ENCODE measurements at places on chromosomes 4 and X.

DNA sequence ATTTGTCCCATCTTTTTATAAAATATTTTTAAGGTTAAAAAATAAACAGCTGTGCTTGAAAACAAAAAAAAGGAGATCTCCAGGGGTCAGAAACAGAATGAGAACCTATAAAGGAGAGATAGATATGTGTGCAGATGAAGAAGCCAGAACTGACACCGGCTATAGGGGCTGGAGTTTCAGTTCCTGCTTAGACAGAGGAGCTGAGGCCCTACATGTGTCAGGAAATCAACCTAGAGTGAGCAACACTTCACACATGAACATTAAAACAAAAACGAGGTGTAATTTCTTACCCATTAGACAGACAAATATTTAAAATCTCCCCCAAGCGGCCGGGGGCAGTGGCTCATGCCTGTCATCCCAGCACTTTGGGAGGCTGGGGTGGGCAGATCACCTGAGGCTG, 17.8 kb upstream of the HUWE1 start:
- DNase-seq: no peak

- DNase-seq: peak; percentile 7
These were observed 140.6 kb downstream of the GPM6A start for GRCh38 chr4:175671491-175671934.

- peak; percentile 30 for DNase-seq
These were observed 2.2 kb downstream of the PLXNB3 start for GRCh38 chrX:153766098-153766817.

- no peak for DNase-seq
These were observed 43.6 kb upstream of the ENPP6 start for GRCh38 chr4:184261246-184261645.

- DNase-seq: no peak
These were observed 17.9 kb downstream of the BCLAF3 start for GRCh38 chrX:19972984-19973383.

DNA sequence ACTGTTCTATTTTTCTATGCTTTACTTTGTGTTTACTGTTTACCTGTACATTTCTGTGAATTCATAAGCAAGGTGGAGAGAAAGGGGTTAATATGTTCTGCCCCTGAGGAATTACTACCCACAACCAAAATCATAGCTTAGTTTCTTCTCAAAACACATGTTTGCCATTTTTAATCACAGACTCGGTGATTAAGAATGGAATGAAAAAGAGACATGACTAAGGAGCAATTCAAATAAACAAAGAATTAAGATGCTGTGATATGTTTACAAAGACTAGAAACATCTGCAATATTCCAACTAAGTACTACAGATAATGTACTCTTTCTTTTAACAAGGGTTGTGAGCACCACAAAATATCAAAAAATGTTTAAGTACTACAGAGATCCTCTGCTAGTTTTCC, 11.7 kb upstream of the FAT4 start:
- no peak for DNase-seq

DNA sequence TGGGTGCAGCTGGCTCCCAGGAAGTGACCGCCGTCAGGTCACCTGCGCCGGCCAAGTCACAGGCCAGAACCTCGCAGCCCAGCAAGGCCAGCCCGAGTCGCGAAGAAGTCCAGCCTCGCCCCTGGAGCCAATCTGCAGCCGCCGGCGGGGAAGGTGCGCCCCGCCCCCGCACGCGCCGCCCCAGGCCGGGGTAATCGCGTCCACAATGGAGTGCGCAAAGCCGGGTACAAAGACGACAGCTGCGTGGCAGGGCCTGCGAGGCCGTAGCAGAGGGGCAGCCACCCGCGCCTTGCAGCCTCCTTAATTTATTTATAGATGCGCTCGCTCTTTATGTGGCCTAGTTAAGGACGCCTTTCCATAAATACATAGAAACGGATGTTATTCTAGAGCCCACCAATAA, 139.4 kb upstream of the CPEB2 start:
- no peak for DNase-seq

DNA sequence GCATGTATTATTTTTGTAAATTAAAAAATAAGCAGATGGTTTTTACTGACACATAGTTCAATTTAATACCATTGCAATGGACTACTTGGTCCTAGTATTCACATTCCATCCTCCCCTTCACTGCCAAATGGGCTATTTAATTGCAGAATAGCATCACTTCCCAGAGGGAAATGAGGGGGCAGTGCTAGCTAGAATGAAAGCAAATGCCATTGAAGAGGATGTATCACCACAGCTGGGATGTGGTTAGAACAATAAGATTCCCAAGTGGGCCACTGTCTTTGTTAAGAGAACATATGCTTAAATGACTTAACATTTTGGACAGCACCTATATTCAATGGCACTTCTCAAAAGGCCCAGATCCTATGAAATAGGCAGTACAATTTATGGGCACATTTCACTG, 224.7 kb downstream of the RBMX2 start:
- DNase-seq: no peak

DNA sequence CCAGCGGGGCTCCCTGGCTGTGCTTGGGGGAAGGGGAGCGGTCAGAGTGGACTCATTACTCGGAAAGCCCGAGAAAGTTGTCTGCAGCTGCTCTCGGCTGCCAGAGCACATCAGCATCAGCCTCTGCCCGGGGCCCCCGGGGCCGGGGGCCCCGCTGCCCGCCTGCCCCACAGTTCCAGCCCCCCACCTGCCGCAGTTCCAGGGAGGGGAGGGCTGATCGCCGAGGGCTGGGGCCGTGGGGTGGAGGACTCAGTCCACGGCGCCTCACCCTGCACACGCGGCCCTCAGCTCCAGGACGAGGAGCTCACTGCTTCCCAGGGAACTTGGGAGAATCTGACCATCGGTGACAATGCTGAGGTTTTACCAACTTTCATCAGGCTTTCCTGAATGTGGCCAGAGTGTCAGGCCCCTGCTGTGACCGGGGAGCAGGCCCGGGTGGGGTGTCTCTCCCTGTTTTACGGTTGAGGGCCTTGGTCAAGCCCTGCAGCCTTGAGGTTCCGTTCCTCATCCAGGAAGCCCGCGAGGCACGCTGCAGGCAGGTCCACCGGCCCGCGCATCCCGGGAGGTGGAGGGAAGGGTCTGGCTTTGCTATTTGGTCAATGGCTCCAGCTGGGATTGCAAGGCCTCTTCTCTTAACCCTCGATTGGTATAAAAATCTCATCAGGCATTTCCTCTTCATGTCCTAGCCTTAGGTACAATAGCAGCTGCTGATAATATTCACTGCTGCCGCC, 57.2 kb downstream of the CPZ start:
- no peak for DNase-seq

DNA sequence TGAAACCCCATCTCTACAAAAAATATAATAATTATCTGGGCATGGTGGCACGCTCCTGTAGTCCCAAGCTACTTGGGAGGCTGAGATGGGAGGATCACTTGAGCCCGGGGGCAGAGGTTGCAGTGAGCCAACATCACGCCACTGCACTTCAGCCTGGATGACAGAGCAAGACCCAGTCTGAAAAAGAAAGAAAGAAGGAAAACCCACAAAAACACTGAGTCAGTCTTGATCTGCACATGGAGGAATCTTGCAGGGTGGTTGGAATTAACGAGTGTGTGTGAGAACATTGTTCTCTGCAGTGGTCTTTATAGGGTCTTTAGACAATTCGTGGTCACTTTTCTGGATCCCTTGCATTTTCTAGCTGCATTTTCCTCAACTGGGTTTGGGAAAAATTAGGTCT, 23.2 kb downstream of the ADD1 start:
- no peak for DNase-seq

DNA sequence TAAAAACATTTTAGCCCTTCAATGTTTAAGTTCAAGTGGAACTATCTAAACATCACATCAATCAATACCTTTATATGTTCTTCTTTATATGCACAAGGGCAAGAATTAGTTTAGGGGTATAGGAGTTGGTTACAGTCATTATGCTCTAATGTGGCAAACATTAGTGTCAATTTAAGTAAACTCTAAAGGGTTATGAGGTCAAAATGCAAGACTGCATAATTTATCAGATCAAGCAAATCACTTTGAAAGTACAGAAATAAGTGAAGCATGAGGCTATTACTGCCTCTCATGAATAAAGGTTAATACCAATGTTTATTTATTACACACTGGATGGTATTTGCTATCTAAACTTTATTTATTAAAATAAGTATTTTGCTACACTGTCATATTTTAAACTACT, 59.7 kb downstream of the MAB21L2 start:
- no peak for DNase-seq

- no peak for DNase-seq
These were observed 42.9 kb upstream of the TMPRSS11B start for GRCh38 chr4:68288393-68288740.

DNA sequence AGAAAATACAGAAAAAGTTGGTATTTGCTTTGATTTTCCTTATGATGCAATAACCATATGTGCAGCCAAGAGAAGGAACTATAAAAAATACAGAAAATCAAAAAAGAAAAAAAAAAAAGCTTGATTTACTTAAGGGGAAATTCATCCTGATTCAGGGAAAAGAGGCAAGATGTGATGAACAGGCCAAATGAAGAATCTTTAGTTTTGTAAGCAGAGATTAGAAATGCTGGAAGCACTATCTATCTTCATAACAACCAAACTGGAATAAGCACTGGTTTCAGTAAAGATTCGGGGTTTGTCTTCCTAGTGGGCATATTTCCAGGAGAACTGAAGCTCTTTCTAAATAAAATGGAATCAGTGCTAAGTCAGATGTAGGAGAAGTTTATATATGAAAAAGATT, 82.9 kb upstream of the KCNIP4 start:
- no peak for DNase-seq

DNA sequence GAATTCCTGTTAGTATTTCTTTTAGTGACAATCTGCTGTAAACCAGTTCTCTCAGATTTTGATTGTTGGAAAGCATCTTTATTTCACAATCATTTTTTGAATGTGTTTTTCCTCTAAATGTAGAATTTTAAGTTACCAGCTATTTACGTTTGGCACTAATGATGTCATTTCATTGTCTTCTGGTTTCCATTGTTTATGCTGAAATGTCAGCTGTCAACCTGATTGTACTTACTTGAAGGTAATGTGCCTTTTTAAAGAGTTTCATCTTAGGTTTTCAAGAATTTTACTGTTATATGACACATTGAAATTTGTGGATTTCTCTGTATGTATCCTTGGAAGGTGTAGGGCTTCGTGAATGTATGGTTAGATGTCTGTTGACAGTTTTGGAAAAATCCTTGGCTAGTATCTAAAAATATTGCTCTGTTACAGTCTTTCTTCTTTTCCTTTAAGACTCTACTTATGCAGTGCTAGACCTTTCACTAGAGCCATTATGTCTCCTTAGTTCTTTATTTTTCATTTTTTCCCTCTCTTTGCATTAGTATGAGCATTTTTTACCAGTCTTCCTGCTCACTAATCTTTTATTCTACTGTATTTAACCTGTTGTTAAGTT, 30.4 kb downstream of the SMAD1 start:
- no peak for DNase-seq

GRCh38 chr4:58551676-58552075, 1441.5 kb upstream of the IGFBP7 start:
- DNase-seq: no peak

- no peak for DNase-seq
These were observed 108.4 kb upstream of the NOCT start for GRCh38 chr4:138907174-138907573.

GRCh38 chr4:107279733-107280132, 243.6 kb upstream of the DKK2 start:
- no peak for DNase-seq

DNA sequence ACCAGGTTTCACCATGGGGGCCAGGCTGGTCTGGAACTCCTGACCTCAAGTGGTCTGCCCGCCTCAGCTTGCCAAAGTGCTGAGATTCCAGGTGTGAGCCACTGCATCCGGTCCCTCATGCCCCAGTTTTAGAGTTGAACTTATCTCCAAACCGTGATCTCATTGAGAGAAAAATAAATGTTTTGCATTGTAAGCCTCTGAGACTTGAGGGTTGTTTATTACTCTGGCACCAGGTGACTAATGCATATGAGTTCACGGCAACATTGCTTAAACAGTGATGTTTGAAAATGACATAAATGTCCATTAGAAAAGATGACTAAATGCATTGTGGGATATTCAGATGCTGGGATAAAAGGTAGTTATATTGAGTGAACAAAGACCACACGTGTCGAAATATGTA, 22.9 kb upstream of the FAT1 start:
- no peak for DNase-seq

- DNase-seq: no peak
These were observed 128.6 kb downstream of the HTR2C start for GRCh38 chrX:114712466-114712865.

- peak; percentile 10 for DNase-seq
These were observed 684.9 kb upstream of the MAGEB2 start for GRCh38 chrX:29530501-29530900.

All from A549 (cell line).